ENCODE measurements at places on chromosomes 7 and 10.

DNA sequence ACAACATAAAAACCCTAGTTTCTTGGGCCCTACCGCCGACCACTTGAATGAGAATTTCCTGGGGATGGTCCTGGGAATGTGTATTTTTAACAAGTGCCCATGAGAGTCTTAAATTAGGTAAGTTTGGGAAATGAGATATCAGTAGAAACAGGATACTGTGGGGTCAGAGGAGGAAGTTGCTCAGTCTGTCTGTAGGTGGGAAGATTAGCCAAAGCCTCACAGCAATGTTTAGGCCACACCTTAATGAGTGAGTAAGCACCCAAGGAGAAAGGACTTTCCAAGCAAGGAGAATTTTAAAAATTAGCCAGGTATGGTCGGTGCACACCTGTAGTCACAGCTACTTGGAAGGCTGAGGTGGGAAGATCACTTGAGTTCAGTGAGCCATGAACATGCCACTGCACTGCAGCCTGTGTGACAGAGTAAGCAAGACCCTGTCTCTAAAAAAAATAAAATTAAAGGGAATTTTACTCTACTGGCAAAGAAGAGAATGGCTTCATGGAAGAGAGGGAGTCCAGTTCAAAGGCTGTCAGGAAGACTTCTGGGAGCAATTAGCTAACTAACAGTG is 31.9 kb downstream of the PAPSS2 start:
- DNase-seq = peak; percentile 10

DNA sequence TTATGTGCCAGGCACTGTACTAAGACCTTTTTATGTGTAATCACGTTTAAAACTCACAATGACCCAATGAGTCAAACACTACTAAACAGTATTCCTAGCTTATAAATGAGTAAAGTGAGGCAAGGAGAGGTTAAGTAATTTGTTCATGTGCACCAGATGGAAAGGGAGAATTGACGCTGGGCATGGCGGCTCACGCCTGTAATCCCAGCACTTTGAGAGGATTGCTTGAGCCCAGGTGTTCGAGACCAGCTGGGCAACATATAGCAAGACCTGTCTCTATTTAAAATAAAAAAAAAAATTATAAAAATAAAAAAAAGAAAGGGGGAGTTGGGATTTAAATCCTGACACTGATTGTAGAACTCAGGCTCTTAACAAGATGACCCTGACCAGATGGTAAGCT is 46.7 kb upstream of the DLG5 start:
- DNase-seq = no peak

DNA sequence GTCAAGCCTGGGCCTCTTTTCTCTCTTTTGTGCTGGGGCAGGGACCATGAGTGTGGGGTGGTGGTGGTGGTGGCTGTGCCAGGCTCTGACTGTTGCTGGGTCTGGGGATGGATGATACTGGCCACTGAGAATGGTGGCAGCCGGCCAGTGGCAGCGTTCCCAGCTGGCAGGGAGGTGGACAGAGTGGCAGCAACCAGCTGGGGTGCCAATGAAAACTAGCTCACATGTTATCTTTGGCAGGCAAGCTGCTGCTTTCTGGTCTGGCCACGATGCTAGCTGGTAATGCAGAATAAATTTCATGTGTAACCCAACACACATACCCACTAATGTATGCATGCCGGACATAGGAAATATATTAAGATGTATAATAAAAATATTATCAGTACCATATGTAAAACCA is 95.0 kb upstream of the SLC26A5 start:
- no peak for DNase-seq

- no peak for DNase-seq
These were observed 65.7 kb upstream of the LANCL2 start for GRCh38 chr7:55299273-55299967.

GRCh38 chr10:63265222-63265617 is 132.1 kb downstream of the NRBF2 start:
- no peak for DNase-seq

- DNase-seq = peak; percentile 62
These were observed 39.2 kb downstream of the WBP1L start for GRCh38 chr10:102782673-102783551.

DNA sequence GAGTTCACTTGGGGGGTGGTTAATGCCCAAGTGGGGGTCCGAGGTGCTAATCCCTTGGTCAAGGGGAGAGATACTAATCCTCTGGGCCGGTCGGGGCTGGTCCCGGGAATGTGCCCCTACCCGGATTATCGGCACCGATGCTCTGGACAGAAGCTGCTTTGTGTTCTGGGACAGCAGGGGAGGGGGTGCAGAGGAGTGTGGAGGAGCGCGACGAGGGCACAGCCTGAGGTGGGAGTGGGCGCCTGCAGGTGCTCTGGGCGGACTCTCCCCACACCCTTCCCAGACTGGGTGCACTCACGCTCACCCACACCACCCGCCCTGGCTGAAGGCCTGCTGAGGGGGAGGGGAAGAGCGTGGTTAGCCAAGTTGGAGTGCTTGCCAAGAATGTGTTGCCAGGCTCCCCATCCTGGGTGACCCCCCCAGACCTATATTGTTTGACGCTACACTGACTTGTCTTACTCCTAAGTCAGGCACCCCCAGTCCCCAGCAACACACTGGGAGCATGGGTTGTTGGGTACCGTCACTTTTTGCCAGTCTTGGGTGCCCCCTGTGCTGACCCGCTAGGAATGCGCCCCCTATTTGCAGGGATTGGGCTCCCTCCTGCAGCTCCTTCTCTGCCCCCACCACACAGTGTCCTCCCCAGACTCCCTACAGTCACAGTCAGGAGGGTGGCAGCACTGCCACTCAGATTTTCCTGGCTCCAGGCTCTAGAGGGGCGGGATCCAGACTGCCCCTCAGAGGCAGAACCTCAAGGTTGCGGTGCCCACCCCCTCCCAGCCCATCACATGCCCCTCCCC is 1.2 kb downstream of the SLC4A2 start:
- no peak for DNase-seq

DNA sequence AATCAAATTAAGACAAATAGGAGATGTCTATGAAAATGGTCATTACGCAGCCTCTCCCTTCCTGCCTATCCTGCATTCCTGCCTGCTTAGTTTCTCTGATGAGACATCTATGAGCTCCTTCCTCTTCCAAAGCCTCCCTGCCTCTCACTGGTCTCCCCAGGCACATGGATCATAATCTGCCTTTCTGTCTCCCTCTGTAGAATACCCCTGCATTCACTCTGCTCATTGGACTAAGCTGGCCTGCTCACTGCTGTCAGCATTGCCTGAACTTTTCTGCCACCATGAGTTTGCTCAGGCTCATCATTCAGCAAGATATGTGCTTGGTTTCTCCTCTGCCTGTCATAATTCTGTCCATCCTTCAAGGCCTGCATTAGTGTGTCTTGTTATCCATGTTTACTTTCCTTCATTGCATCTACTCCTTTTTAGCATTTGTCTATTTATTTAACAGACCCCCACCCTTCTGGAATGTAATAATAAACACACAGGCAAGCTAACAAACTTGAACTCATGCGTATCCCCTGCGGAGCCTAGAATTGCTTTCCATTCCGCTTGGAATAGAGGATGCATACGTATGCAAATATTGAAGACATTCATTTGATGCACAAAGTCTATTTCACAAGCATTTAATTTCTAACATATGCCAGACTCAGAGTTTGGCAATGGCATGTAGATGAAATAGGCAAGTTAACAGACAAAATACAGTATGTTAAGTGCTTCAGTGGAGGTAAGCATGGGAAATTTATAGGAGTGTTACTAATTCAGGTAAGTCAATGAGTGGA is 88.3 kb downstream of the PTPRZ1 start:
- peak; percentile 67 for DNase-seq
